ENCODE measurements at places on chromosomes 13 and 19.

DNA sequence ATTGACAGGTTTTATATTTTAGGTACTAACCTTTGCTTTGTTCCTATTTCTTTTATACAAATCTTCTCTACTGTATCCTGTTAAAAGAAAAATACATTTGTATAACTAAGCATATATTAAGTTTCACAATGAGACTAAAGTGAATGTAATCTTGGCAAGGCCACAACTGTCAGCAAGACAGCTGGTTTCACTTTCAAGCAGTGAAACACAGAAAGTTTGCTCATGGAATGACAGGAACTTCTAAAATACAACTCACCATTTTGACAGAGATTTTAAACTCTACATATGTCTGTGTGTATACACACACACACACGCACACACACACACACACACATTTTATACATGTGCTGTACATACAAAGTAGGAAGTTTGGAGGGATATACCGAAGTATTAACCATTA is 53.3 kb downstream of the PARP4 start:
- ATAC-seq = peak; percentile 76

DNA sequence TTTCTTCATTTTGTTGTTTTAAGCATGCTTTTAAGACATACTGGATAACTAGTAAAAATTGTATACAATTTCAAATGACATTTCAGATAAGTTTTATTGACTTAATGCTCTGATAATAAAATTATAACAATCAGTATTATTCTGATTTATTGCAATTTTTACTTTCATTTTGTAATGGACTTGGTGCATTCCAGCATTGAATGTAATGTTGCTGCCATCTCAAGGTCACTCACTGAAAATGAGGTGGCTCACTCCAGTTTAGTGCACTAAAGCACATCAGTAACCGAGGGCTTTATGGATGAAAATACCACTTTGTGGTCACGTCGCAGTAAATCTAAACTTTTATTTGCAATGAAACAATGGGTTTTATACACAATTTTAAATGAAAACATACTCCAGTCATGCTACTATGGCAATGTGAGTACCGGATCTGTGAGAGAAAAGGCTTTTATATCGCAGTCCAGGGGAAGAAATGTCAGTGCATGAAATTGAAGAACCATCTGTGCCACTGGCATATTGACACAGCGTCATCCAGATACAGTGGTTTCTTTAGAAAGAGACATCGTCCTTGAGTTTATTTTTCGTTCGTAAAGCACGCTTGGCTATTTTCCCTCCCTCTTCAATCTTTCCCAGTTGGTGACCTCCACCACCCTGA is 20.7 kb upstream of the ZNF507 start:
- peak; percentile 71 for ATAC-seq

GRCh38 chr19:38321646-38322196 is 2.1 kb downstream of the KCNK6 start:
- peak; percentile 19 for ATAC-seq

- peak; percentile 11 for ATAC-seq
Measured at GRCh38 chr19:3982701-3983541, 2.3 kb downstream of the EEF2 start.

DNA sequence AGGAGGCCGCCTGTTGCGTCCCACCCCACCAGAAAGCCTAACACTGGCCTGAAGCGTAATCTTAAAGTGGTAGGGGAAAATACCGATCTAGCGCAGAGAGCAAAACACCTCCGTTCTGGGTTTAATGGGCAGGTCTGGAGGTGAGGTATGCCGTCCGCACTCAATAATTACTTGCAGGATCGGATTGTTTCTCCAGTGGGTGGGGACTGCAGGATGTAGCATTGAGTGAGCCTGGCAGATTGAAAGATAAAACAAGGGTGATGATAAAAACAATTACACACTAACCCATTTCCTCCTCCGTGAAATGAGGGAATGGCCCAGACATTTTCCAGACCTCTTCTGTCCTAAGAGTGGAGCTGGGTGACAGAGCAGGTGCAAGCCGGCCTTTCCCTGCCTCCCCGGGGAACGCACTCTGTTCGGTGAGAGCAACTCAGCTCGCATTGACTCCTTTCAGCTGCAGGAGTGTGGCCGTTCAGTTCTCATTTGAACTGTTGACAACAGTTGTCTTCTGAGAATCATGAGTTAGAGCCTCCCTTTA is 110.2 kb upstream of the DOCK9 start:
- ATAC-seq = peak; percentile 54

GRCh38 chr13:69737129-69737935 is 370.3 kb upstream of the ATXN8OS start:
- no peak for ATAC-seq

Data from SK-N-SH treated with all-trans-retinoic acid at 6 μM for 48 hours (cell line).